ENCODE measurements at places on chromosomes 16 and 17.

DNA sequence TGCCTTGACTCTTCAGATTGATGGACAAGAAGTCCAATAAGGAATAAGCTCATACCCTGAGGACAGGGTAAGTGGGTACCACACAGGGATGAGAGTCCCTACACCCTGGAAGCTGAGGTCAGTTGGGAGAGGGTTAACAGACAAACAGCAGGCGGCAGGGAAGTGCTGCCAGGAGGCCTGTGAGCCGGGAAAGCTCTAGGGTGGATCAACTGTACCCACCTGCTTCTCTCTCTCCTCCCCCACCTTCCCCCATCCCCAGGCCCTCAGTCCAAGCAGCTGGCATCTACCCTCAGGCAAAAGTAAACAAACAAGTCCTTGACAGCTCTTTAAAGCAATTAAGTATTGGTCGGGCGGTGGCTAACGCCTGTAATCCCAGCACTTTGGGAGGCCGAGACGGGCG, 20.7 kb upstream of the MYLK3 start:
- DNase-seq = peak; percentile 96

DNA sequence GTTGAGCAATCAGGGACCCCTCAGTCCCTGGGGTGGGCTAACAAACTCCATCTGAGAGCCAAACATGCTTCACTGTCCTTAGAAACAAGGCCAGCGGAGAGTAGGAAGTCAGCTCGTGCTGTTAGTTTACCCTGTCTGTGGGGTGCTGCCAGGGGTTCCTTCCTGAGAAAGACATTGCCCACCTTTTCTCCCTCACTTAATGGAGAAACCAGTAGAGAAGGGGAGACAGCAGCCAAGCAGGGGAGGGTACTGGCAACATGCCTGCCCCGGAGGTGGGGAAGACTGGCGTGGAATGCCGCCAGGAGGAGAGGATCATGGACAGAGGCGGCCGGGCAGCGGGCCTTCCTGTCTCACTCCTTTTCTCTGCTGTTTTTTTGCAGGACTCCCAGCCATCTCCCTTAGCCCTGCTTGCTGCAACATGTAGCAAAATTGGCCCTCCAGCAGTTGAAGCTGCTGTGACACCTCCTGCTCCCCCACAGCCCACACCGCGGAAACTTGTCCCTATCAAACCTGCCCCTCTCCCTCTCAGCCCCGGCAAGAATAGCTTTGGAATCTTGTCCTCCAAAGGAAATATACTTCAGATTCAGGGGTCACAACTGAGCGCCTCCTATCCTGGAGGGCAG, 19.9 kb downstream of the SP2 start:
- DNase-seq = no peak

DNA sequence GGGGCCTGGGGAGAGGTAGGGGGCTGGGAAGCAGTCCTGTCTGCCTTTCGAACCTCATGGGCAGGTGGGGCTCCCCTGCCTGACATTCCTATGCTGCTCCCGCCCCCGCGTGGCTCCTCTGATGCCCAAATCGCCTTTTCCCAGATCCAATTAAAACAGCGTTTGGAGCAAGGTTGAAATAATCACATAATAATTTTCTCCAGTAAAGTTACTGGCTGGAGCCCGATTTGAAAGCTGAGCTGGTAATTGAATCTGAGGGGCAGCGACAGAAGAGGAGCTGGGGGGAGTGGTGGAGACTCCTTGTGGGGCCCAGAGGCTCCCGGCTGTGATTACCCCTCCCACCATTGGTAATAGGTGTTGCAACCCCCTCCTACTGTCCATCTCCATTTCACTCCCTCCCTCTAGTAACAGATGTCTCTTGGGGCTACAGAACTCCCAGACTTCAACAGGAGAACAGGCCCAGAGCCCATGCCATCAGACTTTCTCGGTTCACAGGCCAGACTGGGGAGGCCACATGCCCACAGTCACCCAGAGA, 38.9 kb upstream of the C1QL1 start:
- DNase-seq = no peak

DNA sequence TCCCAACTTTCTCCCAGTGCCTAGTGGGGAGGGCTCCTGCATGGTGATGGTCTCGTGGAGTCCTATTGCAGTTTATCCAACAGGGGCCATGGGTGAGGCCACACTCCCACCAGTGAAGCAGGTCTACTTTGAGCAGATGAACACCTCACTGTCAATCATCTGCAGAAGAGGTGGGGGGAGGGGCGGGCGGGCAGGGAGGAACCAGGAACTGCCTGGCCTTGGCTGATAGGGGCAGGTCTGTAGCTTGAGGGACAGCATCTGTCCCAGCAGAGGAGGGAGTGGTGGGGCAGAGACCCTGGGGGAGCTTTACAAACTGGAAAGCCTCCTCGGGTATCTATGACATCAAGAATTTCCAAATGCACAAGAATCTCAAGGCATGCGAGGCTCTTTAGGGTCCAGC, 58.7 kb upstream of the ZNF423 start:
- no peak for DNase-seq

DNA sequence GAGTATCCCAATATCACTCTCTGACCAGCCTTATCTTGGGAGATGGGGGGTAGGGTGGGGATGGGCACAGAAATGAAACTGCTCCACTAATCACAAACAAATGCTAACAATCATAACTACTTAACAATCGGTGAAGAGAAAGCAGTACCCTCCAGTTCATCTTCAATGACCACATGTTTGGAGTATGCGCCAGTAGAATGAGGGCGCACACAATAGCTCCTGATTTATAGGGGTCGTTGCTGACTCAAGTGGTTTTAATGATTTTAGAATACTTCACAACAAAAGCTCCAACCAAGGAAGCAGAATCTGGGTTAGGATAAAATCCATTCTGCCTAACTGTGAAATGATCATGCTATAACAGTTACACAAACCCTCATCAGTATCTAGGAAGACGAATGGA, 184.4 kb downstream of the AATF start:
- no peak for DNase-seq

DNA sequence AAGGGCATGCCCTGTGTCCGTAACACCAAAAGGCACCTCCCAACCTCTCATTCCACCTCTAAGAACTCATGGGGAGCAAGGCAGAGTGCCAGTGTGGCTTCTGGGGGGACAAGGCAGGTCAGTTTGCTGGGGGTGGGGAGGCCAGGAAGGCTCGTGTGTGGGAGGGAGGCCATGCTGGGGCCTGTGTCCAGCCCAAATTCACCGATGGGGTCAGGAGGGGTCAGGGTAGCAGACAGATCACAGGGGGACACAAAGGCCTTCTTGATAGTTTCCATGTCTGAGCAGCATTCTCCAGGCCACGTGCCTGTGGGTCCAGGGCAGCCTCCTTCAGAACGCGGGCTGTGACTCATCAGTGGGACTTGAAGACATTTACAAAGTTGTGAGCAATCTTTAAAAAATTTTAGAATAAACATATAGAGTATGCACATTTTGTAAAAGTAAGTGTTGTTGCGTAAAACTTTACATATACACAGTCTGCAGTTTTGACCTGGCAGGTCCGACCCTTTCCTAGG, 20.9 kb downstream of the SPACA3 start:
- DNase-seq = no peak

- no peak for DNase-seq
These were observed 8.2 kb downstream of the POLR2C start for GRCh38 chr16:57470711-57471110.

DNA sequence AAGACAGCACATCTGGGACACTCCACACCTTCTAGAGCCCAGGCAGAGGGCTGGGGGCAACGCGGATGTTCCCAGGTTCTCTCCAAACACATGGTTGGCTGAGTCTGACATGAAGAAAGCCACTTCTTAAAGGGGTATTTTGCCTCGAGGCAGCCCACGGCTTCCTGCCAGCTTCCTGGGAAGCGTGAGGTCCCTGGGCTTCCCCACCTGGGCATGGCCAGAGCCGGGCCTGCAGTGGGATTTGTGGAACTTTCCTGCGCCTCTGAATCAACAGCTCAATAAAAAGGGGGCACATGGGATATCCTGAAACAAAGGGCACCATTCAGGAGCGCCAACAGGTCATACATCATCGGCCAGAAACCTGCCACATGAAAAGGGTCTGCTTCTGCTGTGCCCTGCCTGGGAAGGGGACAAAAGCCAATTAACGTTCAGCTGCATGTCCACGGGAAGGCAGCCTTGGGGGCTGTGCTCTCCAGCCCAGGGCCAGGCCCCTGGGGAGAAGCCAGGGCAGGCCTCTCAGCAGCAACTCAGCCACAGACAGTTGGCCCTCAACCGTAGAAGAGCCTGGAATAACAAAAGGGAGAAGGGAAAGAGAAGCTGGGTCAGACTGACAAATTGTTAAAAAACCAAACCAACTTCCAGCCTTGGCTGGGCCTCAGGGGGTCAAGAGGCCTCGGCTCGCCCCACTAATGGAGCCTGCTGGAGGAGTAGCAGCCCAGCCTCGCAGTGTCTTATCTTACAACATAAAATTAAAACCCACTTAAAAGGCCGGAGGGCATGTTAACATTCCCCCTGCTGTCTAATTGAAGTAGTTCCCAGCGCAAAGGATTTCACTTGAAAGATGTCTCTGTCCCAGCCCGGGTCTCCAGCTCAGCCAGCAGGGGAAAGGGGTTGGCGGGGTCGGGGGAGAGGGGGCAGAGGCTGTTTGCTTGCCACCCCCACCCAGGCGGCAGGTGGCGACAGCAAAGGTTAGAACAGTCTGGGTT, 34.2 kb downstream of the TBX4 start:
- DNase-seq = peak; percentile 26

GRCh38 chr16:23113185-23113584, 36.1 kb downstream of the USP31 start:
- DNase-seq = no peak

- no peak for DNase-seq
These were observed 134.8 kb downstream of the XYLT1 start for GRCh38 chr16:17335826-17336529.

- peak; percentile 81 for DNase-seq
These were observed 5.0 kb downstream of the CORO6 start for GRCh38 chr17:29617481-29618271.

DNA sequence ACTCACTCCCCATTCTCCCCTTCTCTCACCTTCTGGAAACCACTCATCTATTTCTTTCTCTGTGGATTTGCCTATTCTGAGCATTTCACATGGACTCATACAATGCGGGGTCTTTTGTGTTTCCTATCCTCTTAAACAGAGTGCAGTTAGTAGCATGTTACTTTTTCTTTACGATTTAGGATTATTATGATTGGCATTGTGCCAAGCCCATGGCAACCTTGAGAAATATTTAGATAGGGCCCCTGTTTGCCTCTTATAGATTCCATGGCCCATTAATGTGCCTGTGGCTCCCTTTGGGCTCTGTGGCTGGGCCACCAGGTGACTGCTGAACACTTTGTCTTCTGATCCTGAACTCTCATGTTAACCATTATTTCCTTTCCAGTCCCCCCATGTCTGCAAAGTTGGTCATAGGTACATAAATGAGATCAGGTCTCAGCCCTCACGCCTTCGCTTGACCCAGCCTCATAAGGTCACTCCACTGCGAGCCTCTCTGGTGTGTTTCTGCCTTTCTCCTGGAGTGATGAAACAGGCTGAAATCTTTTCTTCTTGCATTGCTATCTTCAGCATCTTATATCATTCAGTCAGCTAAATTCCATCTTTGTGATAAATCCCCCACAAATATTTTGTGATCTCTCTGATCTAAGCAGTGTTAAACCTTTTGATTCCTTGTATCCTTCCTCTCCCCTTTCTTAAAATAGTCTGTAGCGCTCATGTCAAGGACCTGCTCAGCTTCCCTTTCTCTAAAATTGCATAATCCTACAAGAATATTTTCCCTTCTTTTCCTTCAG, 44.0 kb downstream of the MYH3 start:
- DNase-seq = no peak

DNA sequence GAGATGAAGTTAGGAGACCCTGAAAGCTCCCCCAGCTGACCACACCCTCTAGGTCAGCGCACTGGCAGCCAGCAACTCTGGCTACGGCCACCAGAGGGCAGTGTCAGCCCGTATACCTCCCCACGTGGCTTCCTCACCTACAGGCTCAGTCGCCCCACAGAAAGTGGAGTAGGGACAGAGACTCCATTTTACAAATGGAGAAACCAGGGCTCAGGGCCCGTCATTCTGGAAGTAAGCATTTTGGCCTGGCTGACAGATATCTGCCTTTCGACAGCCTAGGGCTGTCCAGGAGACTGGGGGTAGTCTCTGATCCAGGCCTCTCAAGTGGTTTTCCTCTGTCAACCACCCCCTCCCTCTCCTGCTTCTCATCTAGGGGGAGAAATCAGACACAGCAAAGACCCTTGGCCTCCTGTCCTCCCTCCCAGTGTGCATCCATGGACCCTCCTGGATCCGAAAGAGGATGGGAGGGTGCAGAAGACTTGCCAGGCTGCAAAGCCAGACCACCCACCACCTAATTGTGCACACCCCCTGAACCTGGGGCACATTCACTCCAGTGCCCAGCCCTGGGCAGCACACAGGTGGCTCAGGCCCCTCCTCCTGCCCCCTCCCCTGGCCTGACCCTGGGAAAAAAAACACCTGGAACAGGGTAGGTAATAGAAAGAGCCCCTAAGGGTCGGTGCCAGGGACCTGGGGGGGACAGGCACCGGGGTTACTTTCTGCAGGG, 3.8 kb upstream of the HAP1 start:
- DNase-seq = peak; percentile 81

DNA sequence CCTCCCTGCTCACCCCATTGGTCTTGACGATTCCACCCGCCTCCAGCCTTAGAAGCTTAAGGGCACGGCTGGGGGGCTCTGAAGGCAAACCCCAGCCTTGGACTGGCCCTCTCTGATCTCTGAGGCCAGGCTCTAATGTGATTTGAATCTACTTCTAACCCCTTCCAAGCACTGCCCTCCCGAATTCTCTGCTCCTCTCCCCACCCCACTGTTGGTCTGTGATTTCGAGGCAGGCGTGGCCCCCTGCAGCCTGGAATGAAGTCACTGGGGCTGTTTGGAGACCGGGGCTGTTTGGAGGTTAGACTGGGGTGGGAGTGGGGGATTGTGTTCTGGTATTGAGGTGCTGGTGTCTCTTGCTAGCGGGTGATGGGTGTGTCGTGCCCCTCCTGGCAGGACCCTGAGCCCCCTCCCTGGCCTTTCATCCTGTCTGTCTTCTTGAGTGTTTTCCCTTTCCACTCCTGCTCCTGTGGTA, 2.2 kb downstream of the GRB7 start:
- DNase-seq = no peak

DNA sequence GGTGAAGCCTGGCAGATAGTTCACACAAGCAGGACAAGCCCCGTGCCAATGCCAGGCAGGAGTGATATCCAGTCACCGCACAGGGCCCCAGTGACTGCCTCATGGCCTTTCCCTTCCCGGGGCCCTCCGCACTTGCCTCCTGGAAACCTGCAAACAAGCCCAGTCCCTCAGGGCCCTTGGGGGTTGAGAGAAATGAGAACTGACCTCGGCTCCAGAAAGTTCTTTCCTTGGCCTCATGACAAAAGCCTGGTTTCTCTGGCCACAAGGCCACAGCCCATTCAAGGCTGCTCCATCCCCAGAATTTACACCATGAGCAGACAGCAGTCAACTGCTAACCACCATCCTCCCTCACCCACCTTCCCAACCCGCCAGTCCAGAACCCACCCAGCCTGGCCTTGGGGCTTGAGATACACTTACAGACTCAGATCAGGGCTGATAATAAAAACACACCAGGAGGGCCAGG, 77.6 kb downstream of the CCDC182 start:
- no peak for DNase-seq

GRCh38 chr17:81716674-81716996, 4.6 kb downstream of the SLC25A10 start:
- DNase-seq = no peak

- peak; percentile 71 for DNase-seq
These were observed 491 bp downstream of the TRAP1 start for GRCh38 chr16:3716831-3717234.

GRCh38 chr17:19785854-19786253, 37.8 kb upstream of the ALDH3A1 start:
- no peak for DNase-seq

- peak; percentile 9 for DNase-seq
These were observed 47.2 kb downstream of the PITPNM3 start for GRCh38 chr17:6509031-6509771.

- no peak for DNase-seq
These were observed 310.6 kb downstream of the MAP2K6 start for GRCh38 chr17:69725146-69725545.
